ENCODE measurements at places on chromosomes 4 and X.

GRCh38 chr4:10670321-10670720 is 14.2 kb downstream of the CLNK start:
- no peak for DNase-seq

GRCh38 chrX:78331708-78332107 is 4.3 kb upstream of the CYSLTR1 start:
- no peak for DNase-seq

- DNase-seq, result no peak
Observed at GRCh38 chr4:100060765-100061416, 110.8 kb upstream of the H2AZ1 start.

DNA sequence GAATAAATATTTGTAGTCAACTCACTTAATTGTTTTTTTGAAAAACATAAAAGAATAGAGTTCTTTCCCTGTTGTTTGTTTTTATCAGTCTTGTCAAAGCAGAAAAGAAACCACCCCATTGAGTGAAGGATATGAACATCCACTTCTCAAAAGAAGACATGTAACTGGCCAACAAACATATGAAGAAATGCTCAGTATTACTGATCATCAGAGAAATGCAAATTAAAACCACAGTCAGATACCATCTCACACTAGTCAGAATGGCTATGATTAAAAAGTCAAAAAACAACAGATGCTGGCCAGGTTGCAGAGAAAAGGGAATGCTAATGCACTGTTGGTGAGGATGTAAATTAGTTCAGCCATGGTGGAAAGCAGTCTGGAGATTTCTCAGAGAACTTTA is 326.1 kb upstream of the EMCN start:
- no peak for DNase-seq

- no peak for DNase-seq
Observed at GRCh38 chrX:72536542-72536941, 36.1 kb downstream of the HDAC8 start.

DNA sequence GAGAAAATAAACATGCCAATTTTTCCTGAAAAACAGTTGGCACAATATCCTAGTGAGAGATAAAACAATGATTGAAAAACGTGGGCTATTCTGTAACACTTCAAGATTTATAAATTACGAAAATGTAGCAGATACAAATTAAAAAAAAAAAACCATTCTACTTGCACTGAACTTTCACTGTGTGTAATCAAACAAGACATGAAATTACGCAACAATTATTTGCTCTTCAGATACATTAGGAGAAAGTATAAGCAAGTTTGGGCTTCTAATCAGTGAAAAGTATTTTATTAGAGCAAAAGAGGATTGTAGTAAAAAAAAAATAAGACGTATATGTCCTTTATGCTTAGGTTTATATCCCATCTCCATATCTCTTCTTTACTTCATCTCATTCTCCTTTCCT is 320.4 kb downstream of the SPOCK3 start:
- no peak for DNase-seq

DNA sequence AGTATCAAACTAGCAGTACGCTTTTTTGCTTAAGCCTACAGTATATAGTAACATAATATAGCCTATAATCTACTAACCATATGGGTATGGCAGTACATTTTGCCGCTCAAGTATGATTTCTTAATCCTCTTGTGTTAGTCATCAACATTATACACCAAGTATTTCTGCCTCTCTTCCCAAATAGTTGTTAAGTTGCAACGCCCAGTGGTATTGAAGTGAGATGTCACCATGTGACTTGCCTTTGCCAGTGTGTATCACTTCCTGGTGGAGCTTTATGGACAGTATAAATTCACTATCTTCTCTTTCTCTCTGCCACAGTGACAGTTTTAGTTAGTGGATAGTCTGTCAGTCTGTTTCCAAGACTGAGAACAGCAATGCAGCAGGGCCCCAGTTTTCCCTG is 535.5 kb downstream of the PDHA2 start:
- DNase-seq, result peak; percentile 29

DNA sequence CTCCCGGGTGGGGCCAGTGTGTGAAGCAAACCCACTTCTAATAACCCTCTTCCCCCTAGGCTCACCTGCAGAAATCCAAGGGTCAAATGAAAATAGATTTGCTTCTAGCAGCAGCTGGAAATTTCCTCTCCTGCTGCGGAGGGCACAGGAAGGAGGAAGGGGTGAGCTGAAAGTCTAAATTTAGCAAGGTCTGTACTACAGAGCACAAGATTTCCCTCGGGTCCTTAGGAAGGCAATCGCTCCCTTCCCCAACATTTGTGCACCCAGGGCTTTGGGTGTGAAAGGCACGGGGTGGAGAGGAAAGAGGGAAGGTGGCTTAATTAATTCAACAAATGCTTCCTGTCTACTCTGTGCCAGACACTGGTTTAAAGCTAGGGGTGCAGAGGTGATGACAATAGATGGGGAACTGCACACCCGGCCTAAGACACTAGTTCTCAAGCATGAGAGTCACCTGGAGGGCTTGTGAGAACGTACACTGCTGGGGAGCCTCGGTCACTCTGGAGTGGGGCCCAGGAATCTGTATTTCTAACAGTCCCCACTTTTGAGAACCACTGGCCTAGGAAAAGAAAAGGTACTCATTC is 204.4 kb downstream of the NSUN7 start:
- no peak for DNase-seq

DNA sequence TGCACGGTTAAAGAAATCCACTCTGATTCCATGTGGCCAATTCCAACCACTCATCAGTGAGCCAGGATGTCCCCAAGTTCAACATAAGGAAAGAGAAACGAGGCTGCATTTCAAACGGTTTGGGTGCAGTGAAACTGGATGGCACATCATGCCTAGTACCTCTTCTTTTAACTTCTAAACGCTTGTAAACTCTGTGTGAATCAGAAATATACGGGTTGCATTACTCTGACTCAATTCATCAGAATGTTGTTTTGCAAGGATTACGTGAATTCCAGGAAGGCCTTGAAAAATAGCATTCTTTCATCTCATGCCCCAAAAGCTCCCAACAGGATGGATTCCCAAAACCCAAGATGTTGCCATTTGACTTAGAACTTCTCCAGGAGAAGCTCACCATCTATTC is 270.4 kb downstream of the LDB2 start:
- DNase-seq, result peak; percentile 90

DNA sequence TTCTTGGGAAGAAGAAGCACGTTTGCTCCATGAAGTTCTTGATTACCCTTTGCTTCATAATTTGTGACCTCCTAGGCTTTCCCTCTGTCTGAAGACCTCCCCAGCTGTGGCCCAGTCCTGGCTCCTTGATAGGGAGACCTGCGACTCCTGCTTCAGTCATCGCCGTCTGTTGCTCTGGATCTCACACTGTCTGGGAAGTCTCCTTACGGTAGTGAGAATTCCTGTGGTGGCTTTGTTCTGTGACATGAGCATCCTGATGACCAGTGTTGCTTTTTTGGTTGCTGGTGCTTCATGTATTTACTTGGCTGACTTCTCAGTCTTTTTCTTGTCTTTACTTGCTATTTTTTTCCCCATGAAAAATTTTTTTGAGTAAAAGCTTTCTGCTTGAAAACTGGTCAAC is 44.2 kb downstream of the JADE1 start:
- no peak for DNase-seq

DNA sequence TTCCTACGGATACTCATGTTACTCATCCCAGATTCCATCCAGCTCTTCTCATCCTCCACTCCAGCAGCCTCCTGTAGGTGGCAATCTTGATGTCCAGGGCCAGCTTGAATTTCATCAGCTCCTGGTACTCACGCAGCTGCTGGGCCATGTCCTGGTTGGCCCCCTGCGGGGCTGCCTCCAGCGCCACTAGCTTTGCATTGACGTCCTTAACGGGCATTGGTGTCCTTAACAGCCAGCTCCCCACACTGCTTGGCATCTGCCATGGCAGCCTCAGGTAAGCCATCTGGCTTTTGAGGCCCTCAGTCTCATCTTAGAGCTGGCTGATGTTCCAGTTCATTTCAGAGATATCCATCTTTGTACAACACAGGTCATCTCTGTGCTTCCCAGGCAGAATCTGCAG is 223.7 kb downstream of the FGF13 start:
- DNase-seq, result no peak

DNA sequence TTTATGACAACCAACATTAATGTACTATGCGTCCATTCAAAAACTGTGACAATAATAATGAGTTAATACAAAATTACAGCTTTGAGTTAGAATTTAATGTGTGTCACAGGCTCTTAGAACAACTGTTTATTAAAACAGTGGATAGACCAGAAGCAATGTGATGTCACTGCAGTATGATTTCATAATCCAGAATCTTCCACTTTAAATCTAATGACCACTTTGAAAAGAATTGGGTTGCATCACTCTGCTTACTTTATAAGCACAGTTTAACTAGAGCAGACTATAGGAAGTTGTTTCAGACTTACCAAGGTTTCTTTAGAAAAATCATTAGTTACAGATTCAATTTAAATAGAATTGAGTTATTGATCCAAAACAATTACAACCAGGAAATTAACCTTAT is 758.5 kb downstream of the KCTD8 start:
- no peak for DNase-seq

DNA sequence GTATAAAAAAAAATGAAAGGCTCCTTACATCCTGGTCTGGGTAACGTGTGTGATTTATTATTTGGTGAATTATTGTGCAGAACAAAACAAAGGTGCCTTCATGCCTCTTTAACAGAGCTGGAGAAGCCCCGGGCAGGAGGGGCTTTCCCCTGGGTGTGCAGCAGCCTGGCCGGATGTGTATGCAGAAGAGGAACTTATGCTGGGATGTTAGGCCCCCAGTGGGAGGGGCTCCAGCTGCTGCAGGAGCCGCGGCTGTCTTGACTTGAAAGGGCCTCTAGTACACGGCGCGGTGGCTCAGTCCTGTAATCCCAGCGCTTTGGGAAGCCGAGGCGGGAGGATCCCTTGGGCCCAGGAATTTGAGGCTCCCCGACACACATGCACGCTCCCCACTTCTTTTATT is 16.0 kb downstream of the CCNQ start:
- DNase-seq, result no peak

DNA sequence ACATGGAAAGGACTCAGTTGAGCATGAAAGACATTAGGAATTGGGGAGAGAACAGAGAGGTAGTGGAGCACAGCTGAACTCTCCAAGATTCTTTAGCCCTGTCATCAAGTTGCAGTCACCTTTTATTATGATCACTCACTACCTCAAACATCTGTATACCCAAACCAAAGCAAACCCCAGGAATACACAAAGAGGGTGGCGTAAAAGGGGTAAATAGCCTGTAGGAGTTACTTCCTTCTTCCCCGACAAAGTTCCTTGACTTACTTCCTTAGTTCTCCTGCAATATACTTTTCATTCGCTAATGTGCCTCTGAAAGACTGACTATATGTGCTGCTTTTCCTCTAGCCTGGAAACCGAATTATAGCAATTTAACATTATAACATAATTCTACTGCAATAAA is 159.9 kb downstream of the SPRY1 start:
- no peak for DNase-seq

- DNase-seq, result no peak
Observed at GRCh38 chr4:24212642-24213041, 322.8 kb upstream of the PPARGC1A start.

- peak; percentile 79 for DNase-seq
Observed at GRCh38 chr4:136864604-136865185, 667.6 kb downstream of the PCDH18 start.

DNA sequence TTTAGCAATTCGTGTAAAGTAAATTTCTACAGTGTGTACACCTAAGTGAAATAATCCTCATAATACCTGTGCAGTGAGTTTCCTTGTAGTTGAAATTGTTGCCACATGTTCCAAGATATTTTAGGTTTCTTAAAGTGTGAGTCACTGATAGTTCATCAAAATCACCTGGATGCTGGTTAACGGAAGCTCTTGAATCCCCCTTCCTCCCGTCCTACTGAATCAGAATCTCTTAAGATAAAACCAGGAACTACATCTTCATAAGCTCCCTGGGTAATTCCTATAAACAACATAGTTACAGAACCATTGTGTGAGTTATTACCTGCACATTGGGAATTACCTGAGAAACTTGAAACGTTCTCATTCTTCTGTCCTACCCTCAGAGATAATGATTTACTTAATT is 197.4 kb upstream of the HS3ST1 start:
- peak; percentile 73 for DNase-seq

GRCh38 chr4:122625156-122625555 is 4.3 kb upstream of the IL21 start:
- peak; percentile 47 for DNase-seq

- no peak for DNase-seq
Observed at GRCh38 chrX:46587753-46588171, 14.2 kb downstream of the CHST7 start.

DNA sequence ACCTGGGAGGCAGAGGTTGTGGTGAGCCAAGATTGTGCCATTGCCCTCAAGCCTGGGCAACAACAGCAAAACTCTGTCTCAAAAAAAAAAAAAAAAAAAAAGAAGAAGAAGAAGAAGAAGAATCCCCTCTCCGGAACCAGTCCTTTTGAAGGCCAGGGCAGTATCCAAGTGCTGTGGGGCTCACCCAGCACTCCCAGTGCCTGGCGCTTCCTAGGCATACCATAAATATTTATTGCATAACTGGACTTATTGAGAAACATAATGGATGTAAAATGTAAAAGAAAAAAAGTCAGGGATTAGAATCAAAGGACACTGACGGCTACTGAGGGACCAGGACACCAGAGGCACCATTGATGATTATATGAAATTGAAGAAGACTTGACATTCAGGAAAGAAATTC is 162.1 kb upstream of the KIT start:
- no peak for DNase-seq

GRCh38 chrX:66731398-66731797 is 92.5 kb upstream of the EDA2R start:
- peak; percentile 34 for DNase-seq

DNA sequence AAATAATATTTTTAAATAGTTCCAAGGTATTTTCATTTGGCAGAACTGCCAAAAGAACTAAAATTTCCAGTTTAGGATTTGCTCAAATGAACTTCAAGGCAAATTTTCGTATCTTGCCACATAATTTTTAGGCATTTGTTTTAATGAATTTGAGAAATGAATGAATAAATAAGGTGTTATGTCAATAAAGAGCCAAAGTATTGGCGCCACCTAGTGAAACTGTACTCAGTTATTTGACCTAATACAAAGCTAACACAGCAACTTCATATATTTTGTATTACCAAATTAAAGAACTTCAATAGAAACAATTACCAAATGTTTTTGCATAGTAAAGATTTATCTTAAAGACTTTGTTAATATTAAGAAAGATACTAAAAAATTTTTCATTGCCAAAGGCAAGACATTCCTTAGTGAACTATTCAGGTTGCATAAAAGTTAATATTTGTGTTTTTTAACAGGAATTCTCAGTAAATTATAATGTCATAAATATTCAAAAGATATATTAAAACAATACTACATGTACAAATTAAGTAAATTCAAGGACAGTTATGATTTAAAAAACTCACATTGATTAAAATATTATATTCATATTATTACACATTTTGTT is 50.3 kb downstream of the STPG2 start:
- peak; percentile 44 for DNase-seq

All from PC-3 (cell line).